ENCODE measurements at places on chromosomes 1 and 21. TPM values are rescaled to one million over a fixed set of nuclear protein-coding genes. Genes with fewer than 3 reads are reported as not detected.

DNA sequence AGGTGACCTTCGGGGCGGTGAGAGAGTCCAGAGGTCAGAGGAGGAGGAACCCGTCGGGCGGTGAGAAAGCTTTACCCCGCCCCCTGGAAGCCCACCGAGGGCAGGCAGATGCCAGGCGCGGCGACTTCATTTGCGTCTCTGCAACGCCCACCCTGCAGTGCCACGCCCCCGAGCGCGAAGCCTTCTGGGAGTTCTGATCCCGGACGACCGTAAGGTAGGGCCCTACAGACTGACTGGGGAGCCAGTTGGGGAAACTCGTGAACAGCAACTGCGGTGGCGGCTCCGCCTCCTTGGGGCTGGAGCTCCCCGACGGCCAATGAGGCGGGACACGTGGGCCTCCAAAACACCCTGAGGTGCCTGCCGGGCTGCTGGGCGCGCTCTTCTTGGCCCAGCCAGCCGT, 46.0 kb upstream of the EDARADD start:
- DNase-seq, result peak; percentile 39

GRCh38 chr1:168719306-168720111, 9.5 kb downstream of the DPT start:
- DNase-seq, result no peak

HLX gene
- total RNA-seq, result 0.53 TPM

TPTE gene
- total RNA-seq, result not detected

KCNH1 gene
- total RNA-seq, result 0.17 TPM

SPRR2E gene
- not detected for total RNA-seq

Measured in WTC11 (cell line).